ENCODE measurements at places on chromosomes 6 and 20.

- no peak overlapping the region for H3K4me3 ChIP-seq
- DNase-seq, result no peak
- H3K27ac ChIP-seq, result no peak overlapping the region
- H3K36me3 ChIP-seq, result no peaks in the 10 kb centered on the region
- no peaks in the 10 kb centered on the region for H3K4me1 ChIP-seq
These were observed 401.4 kb upstream of the PTCHD4 start for GRCh38 chr6:48512390-48512789.

GRCh38 chr6:127786109-127786508, 114.7 kb downstream of the THEMIS start:
- H3K4me3 ChIP-seq, result no peak overlapping the region
- no peaks in the 10 kb centered on the region for H3K36me3 ChIP-seq
- no peak for DNase-seq
- H3K27ac ChIP-seq, result no peak overlapping the region
- no peaks in the 10 kb centered on the region for H3K4me1 ChIP-seq

GRCh38 chr20:38059832-38060231, 26.3 kb downstream of the RPRD1B start:
- H3K4me1 ChIP-seq, result no peaks in the 10 kb centered on the region
- peaks cover 8% of the 10 kb centered on the region for H3K36me3 ChIP-seq
- no peaks in the 10 kb centered on the region for H3K27me3 ChIP-seq
- DNase-seq, result no peak

DNA sequence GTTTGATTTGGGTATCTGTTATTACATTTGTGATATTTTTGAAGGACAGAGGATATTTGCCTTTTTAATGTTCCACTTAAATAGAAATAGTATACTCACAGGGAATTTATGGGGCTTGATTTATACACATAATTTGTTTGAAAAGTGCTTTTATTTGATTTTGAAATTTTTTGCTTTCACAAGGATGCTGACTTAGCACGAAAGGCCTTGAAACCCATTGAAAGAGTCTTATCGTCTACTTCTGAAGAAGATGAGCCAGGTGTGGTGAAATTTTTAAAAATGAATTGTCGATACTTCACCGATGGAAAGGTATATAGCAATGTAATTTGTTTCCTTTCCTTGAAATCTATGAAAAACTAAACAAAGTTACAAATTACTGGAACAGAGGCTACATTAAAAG, 74.3 kb upstream of the HINT3 start:
- DNase-seq, result no peak
- no peaks in the 10 kb centered on the region for H3K4me1 ChIP-seq
- no peaks in the 10 kb centered on the region for H3K36me3 ChIP-seq
- no peak overlapping the region for H3K27ac ChIP-seq

DNA sequence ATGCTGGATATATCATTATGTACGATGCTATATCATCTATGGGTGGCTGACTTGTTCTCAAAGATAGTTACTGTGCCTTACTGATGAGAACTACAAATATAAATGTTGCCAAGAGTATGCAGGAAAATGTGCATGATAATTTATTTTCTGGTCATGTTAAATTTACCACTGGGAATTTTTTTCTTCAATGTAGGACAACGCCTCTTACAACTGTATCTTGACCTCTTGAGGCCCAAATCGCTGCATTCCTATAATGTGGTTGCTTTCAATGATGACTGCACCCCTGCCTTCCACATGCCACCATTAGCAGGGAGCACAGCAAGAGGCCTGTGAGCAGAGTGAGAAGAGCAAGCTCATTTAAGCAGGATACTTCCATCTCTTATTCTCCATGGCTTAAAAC, 5.7 kb upstream of the RALGAPB start:
- no peaks in the 10 kb centered on the region for H3K27me3 ChIP-seq
- H3K27ac ChIP-seq, result no peak overlapping the region
- H3K4me3 ChIP-seq, result no peak overlapping the region

GRCh38 chr6:124881898-124882578, 80.2 kb upstream of the RNF217 start:
- H3K4me1 ChIP-seq, result no peaks in the 10 kb centered on the region
- DNase-seq, result peak; percentile 54
- H3K4me3 ChIP-seq, result no peak overlapping the region
- H3K36me3 ChIP-seq, result no peaks in the 10 kb centered on the region
- H3K27me3 ChIP-seq, result no peaks in the 10 kb centered on the region

- no peak overlapping the region for H3K27ac ChIP-seq
- DNase-seq, result peak; percentile 79
- no peaks in the 10 kb centered on the region for H3K27me3 ChIP-seq
- H3K4me3 ChIP-seq, result no peak overlapping the region
- H3K36me3 ChIP-seq, result no peaks in the 10 kb centered on the region
- peaks cover 5% of the 10 kb centered on the region for H3K4me1 ChIP-seq
These were observed 64.1 kb upstream of the RPS6KA2 start for GRCh38 chr6:166691199-166691598.

Data from mesendoderm (in vitro differentiated cells).